ENCODE measurements at places on chromosomes 2 and 18. TPM values are rescaled to one million over a fixed set of nuclear protein-coding genes. Genes with fewer than 3 reads are reported as not detected.

DNA sequence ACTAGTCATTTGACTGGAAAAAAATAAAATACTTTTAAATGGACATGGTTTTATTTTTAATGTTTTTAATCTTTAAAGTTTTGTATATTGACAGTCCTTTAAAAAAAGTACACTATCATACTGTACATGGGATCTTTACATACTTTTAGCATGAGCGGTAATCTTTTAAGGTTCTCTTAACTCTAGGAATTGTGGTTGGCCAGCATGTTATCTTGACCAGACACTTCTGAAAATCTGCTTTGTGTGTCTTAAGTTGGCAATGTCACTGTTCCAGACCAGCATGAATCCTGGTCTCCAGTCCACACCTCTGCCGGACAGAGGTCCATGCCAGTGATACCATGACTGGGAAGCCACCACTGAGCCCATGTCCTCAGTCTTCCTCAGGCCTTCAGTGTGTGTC is 17.7 kb downstream of the ITGB1BP1 start:
- no peak for DNase-seq

DNA sequence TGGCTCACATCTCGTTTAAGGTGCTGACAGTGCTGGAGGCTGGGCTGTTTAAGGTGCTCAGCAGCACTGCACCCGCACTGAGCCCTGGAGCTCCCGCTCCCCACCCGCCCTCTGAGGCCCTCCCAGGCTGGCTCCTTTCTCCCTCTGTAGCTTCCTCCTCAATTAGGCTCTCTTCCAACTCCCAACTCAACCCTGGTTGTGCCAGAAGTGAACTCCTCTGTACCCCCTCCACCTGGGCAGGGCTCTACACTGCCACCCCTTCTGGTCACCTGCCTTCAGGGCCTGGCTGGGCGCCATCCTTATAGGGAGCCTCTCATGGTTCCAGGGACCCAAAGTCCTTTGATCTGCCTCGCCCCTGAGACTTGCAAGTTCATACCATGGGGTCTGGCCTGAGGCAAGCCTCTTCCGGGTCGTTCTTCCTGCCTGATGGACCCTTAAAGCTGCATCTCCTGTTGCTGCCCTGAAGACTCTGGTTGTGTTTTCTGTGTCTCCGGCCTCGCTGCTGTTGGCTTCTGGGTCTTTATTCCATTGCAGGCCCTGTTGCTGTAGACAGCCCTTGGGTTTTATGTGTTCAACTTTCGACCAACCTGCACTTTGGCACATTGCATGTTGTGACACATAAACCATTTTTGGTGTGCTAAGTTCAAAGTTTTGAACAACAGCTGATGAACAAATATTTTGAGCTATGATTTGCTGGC is 199.6 kb downstream of the LDLRAD4 start:
- DNase-seq: no peak

PDE6D gene
- total RNA-seq: 17.3 TPM

TLX2 gene
- 0.97 TPM for total RNA-seq

UPP2 gene
- total RNA-seq: not detected
